Activated CD8-positive, alpha-beta memory T cell treated with anti-CD3 and anti-CD28 coated beads, Interleukin-2, amount 50 U/mL, for 4 hours (primary cell): ENCODE measurements at places on chromosomes 5 and 9.

- no peak for DNase-seq
Measured at GRCh38 chr9:106414042-106414441, 448.9 kb upstream of the ZNF462 start.

- DNase-seq, result no peak
Measured at GRCh38 chr9:70829591-70830265, 291.7 kb downstream of the TRPM3 start.

DNA sequence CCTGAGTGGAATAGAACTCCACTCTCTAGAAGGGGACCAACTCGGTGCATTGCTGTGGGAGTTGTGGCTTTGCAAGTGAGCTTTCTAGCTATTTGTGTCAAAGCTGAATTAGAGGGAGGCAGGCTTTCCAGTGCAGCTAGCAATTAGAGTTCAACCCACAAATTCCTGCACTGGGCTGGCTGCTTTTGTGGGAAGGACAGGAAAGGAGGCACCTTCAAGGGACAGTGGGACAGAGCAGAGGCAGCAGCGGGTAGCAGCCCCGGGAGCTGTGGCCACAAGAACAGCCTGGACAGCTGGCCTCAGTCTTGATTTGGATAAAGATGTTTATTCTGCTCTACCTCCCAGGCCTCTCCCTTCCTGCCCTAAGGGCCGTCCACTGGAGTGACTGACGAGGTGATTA lies 83.7 kb upstream of the SLIT3 start:
- no peak for DNase-seq

DNA sequence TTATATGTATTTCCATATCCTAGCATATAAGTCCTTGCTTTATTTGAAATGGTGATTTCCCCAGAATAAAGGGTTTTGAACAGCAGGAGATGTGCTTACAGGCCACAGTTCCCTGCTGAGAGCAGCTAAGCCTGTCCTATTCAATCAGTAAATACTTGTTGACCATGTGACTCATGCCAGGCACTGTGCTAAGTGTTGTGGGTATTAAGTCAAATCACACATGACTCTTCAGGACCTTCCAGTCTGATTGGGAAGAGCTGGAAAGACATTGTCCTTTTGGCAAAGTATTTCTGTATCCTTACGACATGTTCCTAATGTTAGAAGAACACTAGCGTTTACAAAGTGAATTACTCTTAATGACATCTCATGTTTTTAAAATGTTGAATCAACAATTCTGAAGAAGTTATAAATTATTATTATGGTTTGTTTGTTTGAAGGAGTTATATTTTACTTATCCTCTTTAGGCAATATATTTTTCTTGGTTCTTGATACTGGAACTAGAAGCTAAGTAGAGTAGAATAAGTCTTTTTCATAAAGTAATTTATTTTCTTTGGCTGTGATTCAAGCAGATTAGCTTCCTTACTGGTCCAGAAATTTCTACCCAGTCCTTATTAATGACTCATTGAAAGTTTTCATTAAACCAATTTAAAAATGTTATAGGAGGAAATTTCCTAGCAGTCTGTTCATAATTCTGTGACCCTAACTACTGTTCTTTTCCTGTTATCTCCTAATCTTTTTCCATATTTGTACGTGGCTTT lies 82.1 kb downstream of the GAPVD1 start:
- DNase-seq, result no peak

- peak; percentile 89 for DNase-seq
Measured at GRCh38 chr9:131349881-131350563, 43.9 kb upstream of the PRRC2B start.

DNA sequence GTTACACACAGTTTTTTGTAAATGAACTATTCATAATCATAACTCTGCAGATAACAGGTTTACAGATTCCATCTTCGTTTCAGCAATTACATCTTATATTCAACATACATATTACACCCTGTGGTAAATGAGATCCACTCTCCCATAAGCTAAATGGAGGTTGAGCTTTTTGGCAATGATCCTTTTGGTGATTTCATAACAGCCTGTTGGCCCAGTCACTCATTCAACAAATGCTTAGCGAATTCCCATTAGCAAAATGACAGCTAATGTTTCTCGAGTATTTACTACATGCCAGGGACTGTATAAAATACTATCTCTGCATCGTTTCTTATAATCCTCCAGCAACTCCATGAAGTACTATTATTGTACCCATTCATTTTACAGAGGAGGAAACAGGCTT lies 25.4 kb upstream of the AGXT2 start:
- DNase-seq, result no peak

DNA sequence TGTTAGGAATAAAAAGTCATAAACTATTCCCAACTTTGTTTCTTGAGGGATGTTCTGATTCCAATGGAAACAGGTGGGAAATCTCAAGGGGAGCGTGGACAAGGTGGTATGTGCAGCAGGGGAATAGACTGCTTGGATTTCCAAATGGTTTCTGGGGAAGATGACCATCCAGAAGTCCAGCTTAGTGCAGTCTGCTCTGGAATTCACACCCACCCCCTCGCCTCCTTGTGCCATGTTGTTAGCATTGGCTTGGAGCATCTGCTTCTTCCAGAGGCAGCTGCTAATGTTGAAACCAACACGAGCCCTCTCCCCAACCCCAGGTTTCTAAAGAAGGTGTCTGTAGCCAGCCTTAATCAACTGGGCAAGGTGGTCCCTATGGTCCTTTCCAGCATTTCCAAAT lies 90.9 kb downstream of the PDE6A start:
- no peak for DNase-seq

DNA sequence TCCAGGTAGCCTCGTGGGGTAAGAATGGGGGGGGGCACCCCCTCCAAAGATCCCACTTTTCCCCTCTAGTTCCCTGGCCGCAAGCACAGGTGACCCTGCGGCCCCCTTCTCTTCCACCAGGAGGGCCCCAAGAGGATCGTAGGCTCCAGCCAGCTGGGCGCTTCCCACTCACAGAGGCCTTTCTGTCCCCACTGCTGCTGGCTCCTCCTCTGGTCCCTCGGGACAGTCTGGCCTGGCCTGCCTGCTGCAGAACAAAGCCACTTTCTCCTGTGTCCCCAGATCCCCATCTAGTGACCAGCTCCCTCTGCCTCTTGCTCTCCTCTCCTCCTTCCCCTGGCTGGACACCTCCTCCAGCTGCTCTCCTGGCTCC lies 534 bp upstream of the SAPCD2 start:
- no peak for DNase-seq

DNA sequence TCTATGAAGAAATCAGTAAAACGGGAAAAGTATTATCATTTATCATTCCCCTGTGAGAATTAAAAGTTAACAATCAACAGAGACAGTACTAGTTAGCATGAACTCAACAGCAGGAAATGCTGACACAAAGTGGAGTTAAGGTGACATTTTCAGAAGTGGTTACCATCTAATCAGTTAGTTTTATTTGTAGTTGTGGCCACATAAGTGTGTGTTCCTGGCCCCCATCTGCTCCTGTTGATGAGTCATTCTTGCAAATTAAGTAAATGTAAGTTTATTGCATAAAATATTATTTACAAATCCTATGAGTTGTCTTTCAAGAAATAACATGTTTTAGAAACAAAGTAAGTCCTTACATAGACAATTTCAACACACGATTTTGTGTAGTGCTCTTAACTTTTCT lies 8.9 kb upstream of the BNC2 start:
- no peak for DNase-seq

GRCh38 chr5:85132269-85132668 lies 747.6 kb upstream of the EDIL3 start:
- DNase-seq, result no peak

- no peak for DNase-seq
Measured at GRCh38 chr5:79971156-79971555, 19.9 kb downstream of the MTX3 start.

DNA sequence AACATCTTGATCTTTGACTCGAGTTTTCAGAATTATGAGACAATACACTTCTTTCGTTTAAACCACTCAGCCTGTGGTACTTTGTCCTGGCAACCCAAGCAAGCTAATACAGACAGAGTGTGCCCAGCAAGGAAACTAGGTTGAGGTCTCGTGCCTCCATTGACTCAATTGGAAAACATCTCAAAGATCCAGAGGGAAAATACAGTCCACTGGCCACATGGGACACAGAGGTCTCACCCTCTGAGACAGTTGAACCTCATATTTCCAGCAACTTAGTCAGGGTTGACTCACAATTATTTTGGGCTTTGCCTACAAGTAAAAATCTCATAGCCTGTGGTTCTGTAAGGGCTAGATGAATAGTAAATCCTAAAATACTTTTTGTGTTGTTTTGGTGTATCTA lies 631.5 kb downstream of the MTRR start:
- no peak for DNase-seq

- DNase-seq, result no peak
Measured at GRCh38 chr5:92371171-92371888, 988.2 kb upstream of the ARRDC3 start.

GRCh38 chr9:131776473-131776872 lies 36.6 kb upstream of the RAPGEF1 start:
- no peak for DNase-seq

DNA sequence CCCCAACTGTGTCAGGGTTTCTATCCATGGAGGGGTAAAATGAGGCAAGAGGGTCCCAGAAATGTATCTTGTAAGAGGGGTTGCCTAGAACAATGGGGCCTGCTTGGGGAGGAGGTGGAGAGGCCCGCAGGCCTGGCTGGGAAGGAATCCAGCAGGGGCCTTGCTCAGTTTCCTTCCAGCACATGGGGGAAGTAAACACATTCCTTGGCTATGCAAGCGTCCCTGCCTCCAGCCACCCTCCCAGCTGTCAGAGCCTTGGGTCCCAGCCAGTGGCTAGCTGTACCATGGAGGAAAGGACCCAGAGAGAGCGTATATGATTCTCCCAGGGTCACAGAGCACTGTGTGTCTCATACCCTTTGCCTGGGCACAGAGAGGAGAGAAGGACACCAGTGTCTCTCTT lies 71.1 kb upstream of the IL17B start:
- no peak for DNase-seq

DNA sequence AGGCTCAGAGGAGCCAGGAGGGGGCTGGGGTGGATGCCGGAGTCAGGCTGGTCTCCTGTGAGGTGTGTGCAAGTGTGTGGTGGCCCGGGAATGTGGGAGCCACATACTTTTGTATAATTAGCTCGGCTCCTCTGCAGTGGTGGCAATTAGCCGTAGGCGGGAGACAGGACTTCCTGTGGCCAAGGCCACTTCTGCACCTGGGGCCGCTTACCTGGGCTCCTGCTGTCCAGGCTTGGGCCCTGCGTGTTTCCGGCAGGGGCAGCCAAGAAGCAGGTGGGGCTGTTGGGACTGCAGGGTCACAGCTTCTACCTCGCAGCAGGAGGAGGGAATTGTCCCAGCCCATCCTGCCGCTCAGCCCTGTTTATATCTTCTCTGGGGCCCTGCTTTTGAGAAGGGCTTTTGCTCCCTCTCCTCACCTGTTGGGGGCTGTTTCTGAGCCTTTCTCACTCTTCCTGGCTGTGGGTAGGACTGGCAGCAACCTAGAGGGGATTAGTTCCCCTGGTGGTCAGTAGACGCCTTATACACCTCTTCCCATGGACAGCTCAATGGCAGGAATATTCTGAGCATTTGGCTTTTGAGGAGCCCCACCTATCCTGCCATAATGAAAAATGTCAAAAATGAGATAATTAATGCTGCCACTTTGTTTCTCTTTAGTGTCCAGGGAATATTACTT lies 145.4 kb upstream of the PITX1 start:
- DNase-seq, result no peak

DNA sequence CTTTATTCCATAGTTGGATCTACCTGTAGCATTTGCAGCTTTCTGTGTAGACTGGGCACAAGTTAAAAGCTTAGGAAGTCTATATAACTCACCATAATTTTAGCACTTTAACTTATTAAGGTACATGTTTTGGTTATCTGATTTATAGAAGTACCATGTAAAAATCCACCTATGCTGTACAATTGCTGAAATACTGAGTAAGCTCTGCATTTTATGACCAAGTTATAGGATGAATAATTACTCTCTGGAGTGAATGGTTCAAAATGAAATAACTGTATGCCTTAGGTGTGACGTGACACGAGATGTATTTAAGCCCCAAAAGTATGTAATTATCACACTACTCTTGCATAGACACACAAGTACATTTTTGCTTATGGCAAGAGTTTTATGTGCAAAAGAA lies 22.1 kb downstream of the ZSWIM6 start:
- no peak for DNase-seq

DNA sequence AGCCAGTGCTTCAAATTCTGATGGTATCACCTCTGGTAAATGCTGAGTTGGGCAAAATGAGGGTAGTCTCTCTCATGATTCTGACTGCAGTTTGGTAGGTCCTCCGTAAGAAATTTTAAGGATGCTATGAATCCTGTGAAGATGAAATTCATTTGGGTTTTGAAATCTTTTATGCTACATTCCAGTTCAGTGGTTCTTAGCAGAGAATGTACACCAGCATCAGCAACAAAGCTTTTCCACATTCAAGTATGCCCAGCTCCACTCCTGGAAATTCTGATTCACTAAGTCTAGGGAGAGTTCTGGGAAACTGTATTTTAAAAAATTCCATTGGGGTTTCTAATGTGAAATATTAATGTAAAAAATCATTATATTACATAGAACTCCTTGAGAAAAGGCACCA lies 33.6 kb upstream of the ACOT12 start:
- DNase-seq, result no peak

DNA sequence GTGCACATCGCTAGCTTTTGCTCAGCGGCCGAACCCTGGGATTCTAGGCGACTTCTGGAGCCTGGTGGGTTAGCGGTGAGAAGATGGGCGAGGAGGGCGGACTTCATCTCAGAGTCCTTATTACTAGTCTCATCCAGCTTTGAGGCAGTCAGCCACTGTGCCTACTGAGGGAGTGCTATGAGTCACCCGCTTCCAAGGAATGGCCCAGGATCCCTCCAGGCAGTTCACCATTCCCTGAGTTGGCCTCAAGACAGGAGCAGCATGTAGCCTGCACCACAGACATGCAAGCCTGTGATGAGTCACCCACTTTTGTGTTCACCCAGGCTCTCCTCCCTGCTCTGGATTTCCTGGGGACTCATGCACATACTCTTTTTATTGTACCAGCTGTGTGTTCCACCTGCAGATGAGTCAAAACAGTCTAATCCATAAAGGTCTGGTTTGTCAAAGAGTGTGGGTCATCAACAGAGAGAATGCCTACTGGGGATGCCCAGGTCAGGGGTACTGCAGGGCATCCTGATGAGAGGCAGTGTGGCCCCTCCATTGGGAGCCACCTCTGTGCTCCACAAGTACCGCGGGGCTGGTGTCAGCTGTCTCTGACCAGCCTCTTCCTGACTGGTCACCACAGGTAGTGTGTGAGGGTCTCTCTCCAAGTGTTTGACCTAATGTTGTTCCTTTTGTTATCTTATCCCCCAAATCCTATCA lies 20.2 kb downstream of the SLC22A5 start:
- peak; percentile 32 for DNase-seq

GRCh38 chr5:135308245-135308644 lies 90.8 kb downstream of the MACROH2A1 start:
- DNase-seq, result no peak

DNA sequence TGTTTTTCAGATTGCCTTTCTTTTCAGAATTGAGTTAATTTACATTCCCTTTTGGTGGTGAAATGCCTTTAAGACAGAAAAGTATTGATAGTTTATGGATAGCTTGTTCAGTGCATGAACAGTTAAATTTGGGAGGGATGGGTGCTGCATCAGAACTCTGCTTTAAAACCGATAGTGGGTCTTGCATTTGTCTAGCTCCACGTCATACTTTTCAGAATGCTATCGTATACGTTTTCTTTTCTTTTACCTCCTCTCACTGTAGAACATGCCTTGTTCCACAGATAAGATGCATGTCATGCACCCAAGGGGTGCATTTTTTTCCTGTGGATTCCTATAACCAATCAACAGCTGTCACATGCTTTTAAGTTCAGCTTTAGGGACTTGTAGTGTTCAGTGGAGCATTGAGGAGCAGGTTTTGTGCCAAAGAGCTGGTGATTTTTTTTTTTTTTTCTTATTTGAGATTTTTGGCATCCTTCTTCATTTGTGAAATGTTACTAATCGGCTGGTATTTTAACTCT lies 2.3 kb downstream of the SLC44A1 start:
- DNase-seq, result no peak

- DNase-seq, result no peak
Measured at GRCh38 chr5:56666901-56667300, 148.4 kb upstream of the MAP3K1 start.
